PC-9 (cell line): ENCODE measurements at places on chromosomes 3 and 15. TPM values are rescaled to one million over a fixed set of nuclear protein-coding genes. Genes with fewer than 3 reads are reported as not detected.

Gene ECE2
- total RNA-seq: not detected in 2 replicates

Gene NRG4
- 5.2 and 11.3 TPM in 2 replicates for total RNA-seq

Gene TMCO5A
- 0.35 TPM in 1 of 2 replicates, not detected in the other for total RNA-seq

GRCh38 chr15:27847775-27848710, 251.1 kb downstream of the OCA2 start:
- DNase-seq: no peak

GRCh38 chr3:197801891-197802778, 11.1 kb downstream of the LRCH3 start:
- no peak for DNase-seq

DNA sequence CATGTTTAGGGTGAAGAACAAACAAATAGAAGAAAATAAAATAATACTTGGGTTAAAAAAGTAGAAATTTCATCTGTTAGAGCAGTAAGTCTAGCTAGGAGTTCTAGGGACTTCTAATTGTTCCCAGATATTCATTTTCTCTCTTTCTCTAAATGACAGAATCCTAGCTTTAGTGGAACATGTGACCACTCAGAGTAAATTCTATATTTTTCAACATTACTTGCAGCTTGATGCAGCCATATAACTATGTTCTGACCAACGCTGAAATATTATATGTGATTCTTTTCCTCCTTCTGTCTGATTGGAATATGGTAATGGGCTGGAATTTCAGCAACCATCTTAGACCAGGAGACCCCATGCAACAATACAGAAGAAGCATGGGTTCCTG, 8.1 kb downstream of the PTX3 start:
- DNase-seq: no peak

DNA sequence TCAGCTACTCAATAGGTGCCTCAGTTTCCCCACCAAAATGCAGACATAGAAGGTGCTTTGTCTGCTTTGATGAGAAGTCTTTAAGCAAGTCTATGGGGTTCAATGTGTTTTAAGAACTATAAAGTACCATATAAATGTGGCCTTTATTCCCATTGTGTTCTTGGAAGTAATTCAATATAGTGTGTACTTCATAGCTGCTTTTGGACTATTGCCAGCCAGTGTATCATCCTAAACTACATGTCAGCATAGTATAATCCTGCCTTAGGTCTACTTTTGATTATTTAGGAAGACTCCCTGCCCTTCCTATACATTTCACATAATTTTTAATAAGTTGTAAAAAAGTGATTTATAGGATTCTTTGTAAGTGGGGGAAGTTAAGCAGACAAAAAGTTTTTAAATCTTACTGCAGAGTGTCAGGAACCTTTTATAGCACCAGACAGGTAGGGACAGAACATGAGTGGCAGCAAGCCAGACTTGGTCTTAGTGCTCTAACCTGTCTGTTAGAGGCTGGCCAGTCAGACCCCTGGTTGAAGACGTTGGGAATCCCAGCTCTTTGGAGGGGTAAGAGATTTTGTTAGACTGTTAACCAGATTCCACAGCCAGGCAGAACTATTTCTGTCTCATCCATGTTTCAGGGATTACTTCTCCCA, 48.4 kb downstream of the MLH1 start:
- DNase-seq: no peak

- DNase-seq: no peak
These were observed 2.5 kb downstream of the TTBK2 start for GRCh38 chr15:42918047-42918446.

DNA sequence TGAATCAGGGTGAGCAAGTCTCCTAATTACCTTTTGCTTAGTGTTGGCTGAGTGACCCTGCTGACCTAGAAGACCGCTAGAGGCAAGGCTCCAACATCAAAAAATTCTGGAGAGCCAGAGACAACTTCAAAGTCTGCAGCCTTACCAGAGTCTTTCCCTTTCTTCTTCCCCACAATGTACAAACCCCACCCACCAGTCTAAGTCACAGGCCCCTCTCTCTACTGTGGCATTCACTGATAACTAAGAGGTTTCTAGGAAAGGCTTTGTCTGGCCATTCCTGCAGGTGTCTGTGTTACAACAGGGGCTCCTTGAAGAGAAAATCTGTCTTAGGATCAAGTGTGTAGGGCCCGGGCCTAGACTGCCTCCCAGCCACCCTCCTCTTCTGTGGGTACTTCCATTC, 525 bp downstream of the MYH15 start:
- DNase-seq: no peak

DNA sequence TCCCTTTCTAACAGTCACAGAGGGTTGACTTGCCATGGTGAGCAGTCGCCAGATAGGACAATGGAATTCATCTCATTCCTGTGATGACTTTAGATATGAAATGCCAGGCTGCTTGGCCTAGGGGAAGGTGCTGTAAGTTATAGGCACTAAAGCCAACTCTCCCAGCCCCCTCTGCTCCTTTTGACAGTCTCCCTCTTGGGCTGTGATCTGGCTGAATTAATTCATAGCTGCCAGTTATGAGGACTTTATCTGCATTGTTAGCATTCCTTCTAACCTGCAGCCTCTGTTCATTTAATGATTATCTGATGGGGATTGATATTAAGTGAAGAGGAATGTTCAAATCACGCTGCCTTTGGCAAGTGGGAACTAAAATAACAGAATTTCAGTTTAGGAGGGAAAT, 427.1 kb upstream of the RASGRP1 start:
- no peak for DNase-seq

DNA sequence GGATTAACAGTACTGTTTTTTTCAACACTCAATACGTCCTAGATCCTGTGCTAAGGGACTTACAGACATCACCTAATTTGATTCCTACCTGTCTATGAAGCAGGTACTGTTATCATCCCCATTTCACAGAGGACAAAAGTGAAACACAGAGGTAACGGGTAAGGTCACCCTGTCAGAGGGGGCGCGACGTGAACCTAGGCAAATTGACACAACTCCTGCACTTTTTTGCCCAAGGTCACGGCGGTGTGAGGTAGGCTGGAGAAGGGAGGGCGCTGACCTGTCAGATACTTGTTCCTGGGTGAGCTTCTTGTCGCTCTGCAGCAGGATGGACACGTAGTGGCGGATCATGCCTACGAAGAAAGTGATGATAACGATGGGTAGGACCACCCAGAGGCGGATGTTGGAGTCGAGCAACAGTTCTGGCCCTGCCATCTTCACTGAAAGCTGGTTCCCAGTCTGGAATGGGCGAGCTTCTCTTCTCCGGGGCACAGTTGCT, 363 bp downstream of the EMC3 start:
- no peak for DNase-seq

DNA sequence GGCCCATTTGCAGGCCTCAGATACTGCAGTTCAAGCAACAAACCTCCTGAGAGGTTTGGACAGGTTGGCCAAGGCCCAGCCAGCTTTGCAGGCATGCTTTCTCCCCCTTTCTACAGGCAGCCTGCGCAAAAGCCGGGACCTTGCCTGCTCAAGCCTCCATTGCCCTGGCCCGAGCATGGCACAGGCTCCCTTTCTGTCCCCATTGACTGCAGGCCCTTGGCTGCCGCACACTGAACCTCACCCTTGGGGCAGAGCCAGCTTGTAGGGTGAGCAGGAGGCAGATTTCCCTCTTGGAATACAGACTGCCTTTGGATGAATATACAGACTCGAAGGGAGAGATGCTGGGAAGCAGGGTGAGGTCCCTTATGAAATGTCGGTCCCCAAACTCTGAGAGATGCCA, 461.7 kb upstream of the PROK2 start:
- no peak for DNase-seq

- DNase-seq: no peak
These were observed 118.7 kb upstream of the UMPS start for GRCh38 chr3:124611520-124611919.
